Activated naive CD4-positive, alpha-beta T cell (primary cell): ENCODE measurements at places on chromosomes 11 and 22.

- no peak for DNase-seq
These were observed 50.1 kb downstream of the SLC35F2 start for GRCh38 chr11:107808521-107808920.

GRCh38 chr11:134915212-134915611 is 503.2 kb upstream of the B3GAT1 start:
- DNase-seq = no peak

DNA sequence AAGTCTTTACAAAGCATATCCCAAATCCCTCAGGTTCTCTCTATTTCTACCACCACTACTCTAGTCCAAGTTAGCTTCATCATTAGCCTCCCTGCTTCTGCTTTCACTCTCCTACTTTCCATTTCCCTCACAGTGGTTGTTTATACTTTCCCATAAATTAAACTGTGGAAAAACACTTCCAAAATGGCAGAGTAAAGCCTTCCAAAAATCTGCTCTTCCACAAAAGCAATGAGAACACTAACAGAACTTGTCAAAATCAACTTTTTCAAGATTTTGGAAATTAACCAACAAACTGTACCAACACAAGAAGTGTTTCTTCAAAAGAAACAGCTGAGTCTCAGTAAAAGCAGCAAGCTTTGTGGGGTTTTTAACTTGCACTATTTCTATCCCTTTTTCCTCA is 71.8 kb downstream of the TTC28 start:
- DNase-seq = no peak

GRCh38 chr22:45968003-45968650 is 8.8 kb downstream of the WNT7B start:
- no peak for DNase-seq

DNA sequence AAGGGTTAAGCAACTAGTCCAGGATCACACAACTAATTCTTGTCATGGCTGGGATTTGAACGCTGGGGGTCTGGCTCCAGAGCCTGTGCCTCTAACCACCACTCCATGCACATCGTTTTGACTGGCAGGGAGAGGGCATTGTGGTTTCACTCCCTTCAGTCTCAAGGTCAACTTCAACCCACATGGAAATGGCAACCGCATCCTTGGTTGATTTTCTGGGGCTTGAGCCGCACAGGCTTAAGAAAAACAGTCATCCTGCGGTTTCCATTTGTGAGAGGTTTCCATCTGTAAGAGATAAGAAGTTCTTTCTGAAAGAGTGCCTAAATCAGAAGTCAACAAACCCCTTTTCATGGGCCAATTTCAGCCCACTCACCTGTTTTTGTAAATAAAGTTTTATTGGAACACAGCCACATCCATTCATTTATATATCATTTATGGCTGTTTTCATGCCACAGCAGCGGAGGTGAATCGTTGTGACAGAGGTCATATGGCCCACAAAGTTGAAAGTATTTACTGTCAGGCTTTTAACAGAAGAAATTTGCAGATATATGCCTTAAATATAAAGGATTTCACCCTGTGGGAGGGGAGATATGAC is 65.7 kb downstream of the SGSM1 start:
- no peak for DNase-seq
